ENCODE measurements at places on chromosomes 13 and 19.
A peak's percentile ranks its signal among the peaks of the same experiment; 100 is the strongest.

DNA sequence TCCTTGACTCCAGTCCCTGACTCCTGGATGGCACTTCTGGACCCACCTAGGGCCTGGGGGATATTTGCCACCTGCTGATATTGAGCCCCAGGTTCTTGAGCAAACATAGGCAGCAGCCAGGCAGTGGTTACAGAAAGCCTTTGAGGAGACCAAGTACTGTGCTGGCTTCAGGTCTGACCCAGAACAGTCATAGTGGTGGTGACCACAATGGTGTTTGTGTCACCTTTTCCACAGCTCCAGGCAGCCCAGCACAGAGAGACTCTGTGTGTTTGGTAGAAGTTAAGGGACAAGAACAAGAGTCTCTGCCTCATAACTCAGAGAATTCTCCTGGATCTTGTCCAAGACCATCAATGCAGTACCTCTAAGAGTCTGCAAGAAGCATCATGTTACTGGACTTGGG, 14.6 kb upstream of the CLC start:
- DNase-seq = no peak

- no peak for DNase-seq
These were observed 426.1 kb upstream of the KLF12 start for GRCh38 chr13:74560325-74560724.

DNA sequence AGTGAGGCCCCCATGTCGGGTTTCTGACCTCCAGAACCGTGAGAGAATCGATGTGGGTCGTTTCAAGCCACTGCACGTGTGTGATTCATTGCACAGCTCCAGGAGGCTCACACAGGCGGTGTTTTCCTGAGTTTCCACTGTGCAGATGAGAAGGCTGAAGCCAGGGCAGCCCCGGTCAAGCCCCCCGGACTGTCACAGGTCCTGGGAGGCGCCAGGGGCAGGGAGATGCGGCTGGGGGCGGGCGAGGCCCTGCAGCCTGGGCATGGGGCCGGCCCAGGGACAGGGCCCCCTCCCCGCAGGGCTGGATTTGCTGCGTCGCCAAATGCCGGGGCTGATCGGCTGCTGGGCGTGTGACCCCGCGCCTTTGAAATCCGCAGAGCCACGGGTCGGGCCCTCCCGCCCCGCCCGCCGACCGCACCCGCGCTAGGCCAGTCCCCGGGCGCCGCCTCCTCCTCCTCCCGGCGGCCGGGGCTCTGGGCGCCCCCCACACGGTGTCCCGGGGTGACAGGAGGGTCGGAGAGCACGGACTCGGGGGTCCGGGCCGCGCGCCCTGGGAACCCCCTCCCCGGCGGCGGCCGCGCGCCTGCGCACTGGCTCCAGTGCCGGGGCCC, 9.9 kb upstream of the MKNK2 start:
- DNase-seq = peak; percentile 95

GRCh38 chr13:39047560-39047959, 9.3 kb downstream of the NHLRC3 start:
- DNase-seq = no peak

- DNase-seq = no peak
These were observed 5.5 kb downstream of the DPP9 start for GRCh38 chr19:4717966-4718701.

DNA sequence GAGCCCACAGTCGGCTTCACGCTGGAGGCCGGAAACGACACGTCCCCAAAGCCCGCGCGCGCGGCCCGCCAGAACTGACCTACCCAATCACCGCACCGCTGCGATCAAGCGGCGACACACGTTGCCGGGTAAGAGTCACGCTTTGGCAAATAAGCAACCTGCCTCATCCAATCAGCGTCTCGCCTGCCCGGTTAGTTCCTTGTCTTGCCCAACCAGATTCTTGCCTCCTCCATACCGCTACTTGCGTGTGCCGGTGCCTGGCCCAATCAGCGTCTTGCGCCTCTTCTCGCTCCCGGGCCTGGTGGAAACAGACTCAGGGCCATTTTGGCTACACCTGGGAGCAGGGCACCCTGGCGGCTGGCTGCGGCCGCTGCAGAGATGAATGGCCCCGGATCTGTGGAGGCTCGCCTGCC, 11.6 kb upstream of the ZNF544 start:
- DNase-seq = no peak

GRCh38 chr19:19748249-19748938, 15.5 kb upstream of the ZNF14 start:
- DNase-seq = peak; percentile 82

- DNase-seq = no peak
These were observed 154.1 kb downstream of the PTPRS start for GRCh38 chr19:5186293-5187050.

DNA sequence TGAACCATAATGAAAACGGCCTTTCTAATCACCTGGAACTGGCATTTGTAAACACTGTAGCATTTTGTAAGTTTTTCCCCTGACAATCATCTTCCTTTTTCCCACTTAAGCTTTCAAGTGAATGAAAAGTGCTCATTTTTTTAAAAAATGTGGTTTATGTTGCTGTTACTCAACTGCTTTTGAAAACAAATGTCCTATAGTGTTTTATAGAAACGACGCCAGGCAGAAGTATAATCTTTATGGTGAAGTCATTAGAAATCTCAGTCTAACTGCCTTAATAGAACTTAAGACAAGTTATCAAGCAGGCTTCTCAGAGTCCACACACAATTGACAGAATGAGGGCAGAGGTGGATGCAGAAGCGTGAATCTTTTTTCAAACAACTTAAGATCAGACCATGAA, 442.3 kb downstream of the KLF12 start:
- DNase-seq = no peak

GRCh38 chr19:51024924-51025323, 1.5 kb downstream of the KLK11 start:
- no peak for DNase-seq

DNA sequence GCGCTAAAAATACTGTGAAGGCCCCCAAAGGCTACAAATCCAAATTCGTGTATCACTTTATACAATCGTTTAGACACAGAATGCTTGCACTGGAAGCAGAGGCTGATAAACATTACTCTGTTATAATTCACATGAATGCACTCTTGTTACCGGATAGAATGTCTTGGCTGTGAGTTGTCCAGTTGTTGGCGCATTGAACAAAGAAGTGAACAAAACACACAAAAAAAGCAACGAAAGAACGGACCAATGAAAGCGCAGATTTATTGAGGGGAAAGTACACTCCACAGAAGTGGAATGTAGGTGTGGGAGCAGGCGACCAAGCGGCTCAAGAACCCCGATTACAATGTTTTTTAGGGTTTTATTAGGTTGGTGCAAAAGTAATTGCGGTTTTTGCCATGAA, 529 bp upstream of the ZNF418 start:
- no peak for DNase-seq

GRCh38 chr19:47002853-47003610, 16.6 kb upstream of the NPAS1 start:
- no peak for DNase-seq

DNA sequence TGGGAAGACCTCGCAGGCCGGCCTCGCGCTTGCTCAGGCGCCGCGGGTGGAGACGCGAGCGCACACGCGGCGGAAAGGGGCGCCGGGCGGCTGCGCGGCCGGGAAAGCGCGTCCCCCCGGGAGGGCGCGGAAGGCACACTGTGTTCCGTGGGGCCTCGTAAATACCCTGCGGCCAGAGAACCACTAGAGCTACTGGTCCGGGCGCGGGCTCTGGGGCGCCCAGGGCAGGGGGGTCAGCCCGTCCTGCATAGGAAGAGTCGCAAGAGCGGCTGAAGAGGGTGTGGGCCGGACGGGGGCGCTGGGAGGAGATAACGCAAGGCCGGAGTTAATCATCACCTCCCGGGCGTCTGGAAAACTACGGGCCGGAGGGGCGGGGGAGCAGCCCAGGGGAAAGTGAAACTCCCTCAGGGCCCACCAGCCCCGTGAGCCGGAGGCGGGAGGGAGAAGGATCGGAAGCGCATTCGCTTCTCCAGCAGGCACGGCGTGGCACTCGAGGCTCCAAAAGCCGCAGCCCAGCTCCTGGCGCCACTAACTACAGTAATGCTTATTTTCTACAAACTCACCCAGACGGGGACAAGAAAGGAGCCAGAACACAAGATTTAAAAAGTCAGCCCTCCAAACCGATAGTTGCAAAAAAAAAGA, 1.1 kb upstream of the WBP4 start:
- DNase-seq = peak; percentile 97

- no peak for DNase-seq
These were observed 5.4 kb downstream of the PNPLA6 start for GRCh38 chr19:7540761-7541474.

GRCh38 chr13:113851826-113852535, 11.9 kb downstream of the GAS6 start:
- DNase-seq = no peak

GRCh38 chr13:59531571-59532091, 632.1 kb downstream of the DIAPH3 start:
- DNase-seq = no peak

GRCh38 chr13:89584058-89584620, 1763.3 kb upstream of the MIR17HG start:
- no peak for DNase-seq

DNA sequence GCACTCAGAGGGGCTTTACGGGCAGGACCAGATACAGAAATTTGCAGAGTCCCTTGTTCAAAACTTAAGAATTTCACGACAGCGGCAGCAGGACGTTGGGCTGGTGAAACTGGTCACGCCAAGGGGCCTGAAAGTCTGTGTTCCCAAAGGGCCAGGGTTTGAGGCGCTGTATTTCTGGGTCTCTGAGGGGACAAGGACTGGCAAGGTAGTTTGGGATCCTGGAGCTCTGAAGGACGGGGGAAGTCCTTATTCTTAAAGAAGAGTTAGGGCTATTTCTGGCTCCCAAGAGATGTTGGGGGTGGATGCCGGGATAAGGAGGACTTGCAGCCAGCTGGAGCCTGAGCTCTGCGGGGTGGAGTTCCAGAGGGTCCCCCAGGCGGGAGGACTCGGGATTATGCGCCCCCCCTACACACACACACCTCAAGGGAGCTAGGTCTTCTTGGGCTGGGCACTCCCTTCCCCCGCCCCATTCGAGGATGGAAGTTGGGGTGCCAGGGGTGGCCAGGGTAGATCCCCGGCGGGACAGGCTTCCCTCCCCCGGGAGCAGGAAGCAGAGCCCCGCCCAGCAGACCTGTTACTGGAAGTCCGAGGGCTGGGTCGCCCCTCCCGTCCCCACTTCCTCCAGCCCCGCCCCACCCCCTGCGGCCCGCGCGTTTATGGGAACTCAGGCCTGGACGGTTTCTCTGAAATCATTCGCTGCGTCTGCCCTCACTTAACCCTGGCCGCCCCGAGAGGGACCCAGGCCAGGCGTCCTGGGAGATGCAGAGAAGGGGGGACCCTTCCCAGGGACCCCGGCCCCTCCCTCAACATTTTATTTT, 5.6 kb downstream of the BCL3 start:
- peak; percentile 99 for DNase-seq

DNA sequence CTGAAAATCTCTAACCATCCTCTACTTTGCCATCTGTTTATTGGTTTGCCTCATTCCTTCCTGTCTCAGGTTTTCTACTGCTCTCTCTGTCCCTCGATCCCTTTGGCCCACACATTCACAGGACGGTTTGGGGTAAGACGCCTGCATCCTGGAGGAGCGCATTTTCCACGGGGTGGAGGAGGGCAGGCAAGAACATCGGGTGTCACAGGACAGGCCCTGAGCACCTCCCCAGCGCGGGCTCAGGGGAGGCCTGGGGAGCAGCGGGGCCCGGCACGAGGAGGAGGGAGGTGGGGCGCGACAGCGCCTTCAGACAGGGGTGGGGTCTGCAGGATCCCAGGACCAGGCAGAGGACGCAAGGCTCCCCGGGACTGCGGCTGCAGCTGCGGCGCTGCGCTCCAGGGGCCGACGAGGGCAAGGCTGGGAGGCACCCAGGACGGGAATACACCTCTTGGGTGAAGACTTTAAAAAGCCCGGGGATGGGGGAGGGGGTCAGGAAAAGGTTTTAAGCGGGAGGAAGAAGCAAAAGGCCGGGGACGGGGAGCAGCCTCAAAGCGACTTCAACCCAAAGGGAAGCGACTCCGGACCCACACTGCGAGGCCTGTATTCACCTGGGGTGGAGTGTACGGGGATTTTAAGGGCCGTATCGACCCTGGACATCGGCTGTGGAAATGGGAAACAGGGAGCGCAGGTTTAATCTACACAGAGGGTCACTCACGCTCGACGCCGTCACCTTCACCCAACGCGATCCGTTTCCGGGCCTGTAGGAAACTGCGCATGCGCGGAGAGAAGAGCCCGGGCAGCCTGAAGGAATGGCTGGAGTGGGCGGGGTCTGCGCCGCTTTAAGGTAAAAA, at the start of gene ZNF415:
Gene ZNF415 (minus strand): TSS at position 770 of the 851 bp plus-strand sequence. CDS start 10,234 bp downstream, outside the sequence.
- no peak for DNase-seq

DNA sequence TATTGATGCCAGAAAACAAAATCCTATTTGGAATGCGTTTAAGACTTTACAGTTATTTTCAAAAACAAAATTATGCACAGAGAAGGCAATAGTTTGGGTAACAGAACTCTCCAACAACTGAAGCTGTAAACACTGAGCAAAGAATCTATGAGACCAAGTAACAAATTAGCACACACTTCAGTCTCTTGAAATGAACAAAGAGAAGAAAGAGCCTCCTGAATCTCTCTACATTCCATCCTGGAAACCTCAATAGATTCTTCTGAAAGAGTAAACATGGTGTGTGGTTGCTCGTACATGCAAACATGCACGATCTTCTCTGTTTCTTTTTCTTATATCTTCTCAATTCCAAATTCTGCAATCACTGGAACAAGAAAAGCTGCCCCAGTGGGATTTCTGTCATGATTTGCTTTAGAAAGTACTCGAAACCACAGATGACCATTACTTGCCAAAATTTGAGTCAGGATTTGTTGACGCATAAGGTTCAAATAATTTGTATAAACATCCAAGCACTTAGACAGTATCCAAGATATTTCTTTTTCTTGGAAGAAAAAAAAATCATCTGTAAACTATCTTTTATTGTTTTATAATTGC, 137.9 kb upstream of the DACH1 start:
- DNase-seq = no peak

- DNase-seq = no peak
These were observed 6.1 kb downstream of the BEST2 start for GRCh38 chr19:12757544-12758274.

GRCh38 chr13:99659226-99659625, 158.0 kb downstream of the TM9SF2 start:
- DNase-seq = no peak

DNA sequence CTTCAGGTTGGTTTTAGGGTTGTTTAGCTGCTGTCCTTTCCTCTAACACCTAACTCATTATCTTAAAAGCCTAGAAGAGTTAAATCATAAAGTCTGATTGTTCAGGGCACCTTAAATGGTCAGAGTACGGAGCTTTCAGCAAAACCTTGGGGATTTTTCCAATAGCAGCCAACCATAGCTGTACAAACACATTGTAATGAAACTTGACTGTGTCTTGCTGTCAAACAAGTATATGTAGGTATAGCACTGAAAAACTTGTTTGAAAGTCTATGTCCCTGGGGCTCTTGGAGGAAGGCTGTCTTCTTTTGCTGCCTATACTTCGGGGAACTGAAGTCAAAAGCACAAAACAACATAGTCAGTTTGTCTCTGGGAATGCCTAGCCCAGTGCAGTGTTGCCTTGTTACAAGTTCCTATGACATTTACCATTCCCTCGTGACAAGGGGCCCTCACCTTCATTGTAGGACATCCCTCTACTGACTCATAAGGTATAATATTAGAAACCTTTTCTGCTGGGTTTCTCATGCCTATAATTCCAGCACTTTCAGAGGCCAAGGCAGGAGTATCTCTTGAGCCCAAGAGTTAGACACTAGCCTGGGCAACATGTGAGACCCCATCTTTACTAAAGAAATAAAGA, 474.5 kb upstream of the NBEA start:
- peak; percentile 26 for DNase-seq
